ENCODE measurements at places on chromosomes 11 and 22.

DNA sequence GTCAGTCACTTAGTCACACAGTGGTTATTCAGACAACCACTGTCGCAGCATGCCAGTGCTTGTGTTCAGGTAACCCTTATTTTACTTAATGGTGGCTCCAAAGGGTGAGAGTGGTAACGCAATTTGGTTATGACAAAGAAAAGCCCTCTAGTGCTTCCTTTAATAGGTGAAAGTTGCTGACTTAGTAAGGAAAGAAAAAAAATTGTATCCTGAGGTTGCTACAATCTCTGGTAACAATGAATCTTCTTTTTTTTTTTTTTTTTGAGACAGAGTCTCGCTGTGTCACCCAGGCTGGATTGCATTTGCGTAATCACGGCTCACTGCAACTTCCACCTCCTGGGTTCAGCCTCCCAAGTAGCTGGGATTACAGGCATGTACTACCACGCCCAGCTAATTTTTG lies 64.5 kb downstream of the C11orf91 start:
- no peak for DNase-seq

- no peak for DNase-seq
These were observed 344.1 kb downstream of the SOX6 start for GRCh38 chr11:16012125-16012751.

DNA sequence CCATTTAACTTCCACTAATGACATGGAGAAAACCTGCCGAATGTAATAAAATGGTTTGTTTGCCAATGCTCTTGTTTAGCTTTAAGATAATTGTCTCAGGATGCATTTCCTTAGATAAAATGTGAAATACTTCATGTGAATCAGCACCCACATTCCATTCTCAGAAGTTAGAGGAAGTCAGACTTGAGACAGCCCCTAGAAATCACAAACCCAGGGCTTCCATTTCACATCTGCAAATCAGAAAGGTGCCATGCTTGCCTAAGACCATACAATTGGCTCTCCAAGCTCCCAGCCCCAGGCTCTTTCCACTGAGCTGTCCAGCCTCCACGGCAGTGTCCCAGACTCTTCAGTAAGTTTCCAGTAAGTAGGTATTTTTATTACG lies 35.6 kb upstream of the ADORA2A start:
- DNase-seq, result no peak

GRCh38 chr11:40140560-40140959 lies 1318.9 kb downstream of the LRRC4C start:
- DNase-seq, result no peak

DNA sequence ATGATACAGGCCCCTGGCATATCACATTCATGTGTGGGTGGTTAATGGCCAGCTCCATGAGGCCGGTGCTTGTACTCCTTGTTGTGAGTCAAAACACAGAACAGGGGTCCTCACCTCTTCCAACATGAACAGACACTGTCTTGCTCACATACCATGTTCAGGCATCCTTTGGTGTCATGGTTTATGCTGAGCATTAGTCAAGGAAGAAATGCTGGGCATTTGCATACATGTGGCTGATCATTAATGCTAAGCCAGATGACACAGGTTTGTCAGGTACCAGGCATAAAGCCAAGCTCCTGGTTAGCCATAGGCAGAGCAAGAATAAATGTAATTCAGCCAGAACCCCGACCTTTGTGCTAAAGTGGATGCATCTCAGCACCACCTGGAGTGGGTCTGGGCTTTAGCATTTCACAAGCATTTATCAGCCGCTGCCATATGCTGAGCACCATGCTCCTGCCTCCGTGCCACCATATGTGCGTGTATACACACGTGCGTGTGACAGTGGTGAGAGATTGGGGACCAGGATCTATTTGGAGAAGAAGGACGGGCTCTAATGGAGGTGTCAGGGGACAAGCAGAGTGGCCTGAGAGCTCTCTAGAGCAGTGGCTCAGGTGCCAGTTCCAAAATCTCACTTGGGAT lies 55.0 kb downstream of the MICAL2 start:
- no peak for DNase-seq

DNA sequence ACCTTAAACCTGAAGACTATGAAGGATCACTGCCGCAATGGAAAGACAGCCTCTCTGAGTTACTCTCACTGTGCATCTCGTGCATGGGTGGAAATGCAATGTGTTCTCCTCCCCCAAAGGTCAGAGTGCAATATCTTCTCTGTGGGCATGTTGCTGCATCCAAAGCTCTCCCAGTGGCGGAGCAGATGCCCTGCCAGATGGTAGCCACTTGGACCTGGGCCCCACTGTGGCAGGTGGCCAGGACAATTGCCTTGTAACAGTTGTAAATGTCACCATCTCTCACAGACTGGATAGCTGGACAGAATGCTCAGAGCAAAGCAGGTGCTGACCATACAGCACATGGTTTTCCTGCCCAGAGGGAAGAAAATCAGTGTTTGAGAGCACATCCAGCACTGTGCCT lies 542.0 kb downstream of the FAM181B start:
- DNase-seq, result no peak

- no peak for DNase-seq
These were observed 61.5 kb downstream of the STIM1 start for GRCh38 chr11:3916962-3917361.

DNA sequence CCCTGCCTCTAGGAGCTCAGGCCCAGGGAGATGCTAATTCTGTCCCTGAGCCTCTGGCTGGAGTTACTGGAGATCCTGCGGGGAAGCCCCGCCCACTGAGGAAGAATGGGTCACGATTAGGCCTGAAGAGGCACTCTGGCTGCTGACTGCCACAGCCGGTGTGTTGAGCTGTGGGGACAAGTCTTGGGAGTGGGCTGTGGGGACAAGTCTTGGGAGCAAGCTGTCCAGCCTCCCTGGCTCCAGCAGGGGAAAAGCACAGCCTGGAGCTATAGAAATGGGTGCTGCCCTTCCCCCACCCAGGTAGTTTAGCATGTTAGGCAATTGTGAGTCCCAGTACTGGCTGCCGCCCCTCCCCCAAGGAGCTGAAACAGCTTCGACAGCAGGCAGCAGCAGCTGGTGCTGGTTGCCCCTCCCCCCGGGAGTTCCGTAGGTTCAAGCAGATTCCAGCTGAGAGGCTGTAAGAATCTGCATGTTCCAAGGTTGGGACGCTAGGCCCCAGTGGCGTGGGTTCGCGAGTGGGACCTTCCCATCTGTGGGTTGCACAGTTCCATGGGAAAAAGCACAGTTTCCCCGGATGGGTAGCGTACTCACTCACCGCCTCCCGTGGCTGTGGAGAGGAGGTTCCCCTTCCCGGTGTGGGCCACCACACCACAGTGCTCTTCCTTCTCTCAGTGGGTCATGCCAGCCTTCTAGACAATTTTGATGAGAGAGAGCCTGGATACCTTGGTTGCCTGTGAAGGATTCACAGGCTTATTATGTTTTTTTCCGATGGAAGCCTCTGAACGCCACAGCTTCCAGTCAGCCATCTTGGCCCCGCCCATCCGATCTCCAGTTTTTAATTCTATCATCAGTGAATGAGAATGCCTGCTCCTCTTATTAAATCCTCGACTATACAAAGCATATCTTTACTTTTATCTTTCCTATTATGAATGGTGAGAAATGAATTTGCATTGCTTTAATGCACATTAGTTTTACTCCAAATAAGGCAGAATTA lies 61.5 kb downstream of the MSANTD4 start:
- DNase-seq, result no peak

DNA sequence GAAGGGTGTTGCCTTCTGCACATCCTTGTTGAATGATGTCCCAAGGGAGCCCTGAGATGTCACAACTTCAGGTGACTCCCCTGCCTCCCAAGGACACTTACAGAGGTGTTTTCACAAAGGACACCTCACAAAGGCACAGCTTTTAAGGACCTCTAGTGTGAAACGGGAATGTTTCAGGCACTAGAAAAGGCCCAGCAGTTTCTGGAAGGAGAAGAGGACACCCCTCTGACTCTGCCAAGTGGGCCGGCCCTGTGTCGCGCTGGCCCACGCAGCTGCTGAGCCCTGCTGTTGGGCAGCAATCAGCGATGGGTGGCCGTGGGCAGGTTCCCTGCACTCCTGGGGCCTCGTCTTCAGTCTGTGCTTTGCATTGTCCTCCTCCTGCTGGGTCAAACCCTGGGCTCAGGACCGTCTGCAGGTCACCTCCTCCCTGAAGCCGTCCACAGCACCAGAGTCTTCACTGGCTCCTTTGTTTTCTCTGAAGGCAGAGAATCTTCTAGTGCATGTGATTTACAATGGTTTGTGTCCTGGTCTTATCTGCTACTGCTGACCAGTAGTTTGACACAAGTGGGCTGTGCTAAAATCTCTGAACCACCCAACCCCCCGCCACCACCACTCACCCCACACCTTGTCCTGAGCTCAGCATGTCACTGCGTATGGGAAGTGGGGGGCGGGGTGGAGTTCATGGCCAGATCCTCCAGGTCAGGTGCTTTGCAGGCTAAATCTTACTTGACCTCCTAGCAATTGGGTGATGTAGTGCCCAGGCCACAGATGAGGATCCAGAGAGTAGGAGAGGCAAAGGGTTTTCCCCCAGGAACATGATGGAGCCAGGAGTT lies 3.2 kb downstream of the LINC01488 start:
- DNase-seq, result no peak

DNA sequence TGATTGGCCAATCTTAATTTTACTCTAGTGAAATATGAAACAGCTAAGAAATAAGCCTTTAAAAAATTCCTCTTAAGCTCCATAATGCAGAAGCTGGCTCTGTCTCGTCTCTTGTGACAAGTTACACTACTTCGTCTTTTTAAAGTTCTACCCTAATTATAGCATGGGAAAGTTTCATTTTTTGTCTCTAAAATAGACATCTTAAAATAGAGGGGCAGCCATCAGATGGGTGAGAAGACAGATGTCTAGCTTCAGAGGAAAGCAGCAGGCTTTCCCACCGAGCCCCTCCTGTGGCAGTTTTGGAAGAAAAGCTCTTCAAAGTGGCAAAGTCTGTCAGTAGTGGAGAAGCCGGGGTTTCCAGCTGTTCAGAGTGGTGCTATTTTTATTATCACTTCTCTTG lies 39.5 kb downstream of the XRRA1 start:
- no peak for DNase-seq

DNA sequence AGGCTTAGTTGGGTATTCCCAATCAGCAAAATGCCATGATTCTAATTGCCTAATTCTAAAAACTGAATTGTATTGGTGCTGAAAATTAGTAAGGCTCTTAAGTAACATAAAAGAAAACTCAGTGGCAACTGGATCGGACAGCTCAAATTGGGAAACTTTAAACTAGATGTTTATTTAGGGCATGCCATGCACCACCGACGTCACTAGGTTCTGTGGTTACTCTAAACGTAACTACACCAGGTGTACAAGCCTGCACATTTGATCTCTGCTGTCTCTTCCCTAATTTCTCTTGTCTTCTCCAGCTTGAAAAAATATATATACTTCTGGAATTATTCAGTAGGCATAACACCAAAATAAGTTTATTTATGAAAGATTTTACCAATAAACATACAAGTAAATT lies 378.2 kb downstream of the DCDC1 start:
- DNase-seq, result no peak

DNA sequence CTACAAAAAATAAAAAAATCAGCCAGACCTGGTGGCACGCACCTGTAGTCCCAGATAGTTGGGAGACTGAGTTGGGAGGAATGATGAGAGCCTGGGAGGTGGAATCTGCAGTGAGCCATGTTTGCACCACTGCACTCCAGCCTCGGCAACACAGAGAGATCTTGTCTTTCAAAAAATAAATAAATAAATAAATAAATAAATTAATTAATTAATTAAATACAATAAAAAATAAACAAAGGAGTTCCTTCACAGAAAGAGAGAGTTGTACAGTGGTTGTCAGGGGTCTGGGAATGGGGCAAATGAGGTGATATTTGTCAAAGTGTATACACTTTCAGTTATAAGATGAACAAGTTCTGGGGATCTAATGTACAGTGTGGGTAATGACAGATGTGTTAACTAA lies 49.8 kb upstream of the GAB2 start:
- DNase-seq, result no peak
